Omental fat pad (tissue), 4 donors: ENCODE measurements at places on chromosomes 16 and 17. TPM values are rescaled to one million over a fixed set of nuclear protein-coding genes. Genes with fewer than 3 reads are reported as not detected.

Gene TMEM114
- total RNA-seq: not detected

Gene MRPS23
- 7.9 TPM for total RNA-seq

Gene SCNN1G
- total RNA-seq: not detected

Gene TXNDC17
- 58.5 TPM for total RNA-seq

Gene TRPV3
- 3.0 TPM for total RNA-seq

Gene CCDC40
- 3.5 TPM for total RNA-seq

Gene DNAH17
- 0.37 TPM for total RNA-seq

Gene GPR179
- not detected for total RNA-seq

Gene UTS2R
- total RNA-seq: not detected

Gene EVI2B
- 33.3 TPM for total RNA-seq

Gene ZNF205
- total RNA-seq: 10.7 TPM

Gene STX4
- total RNA-seq: 74.4 TPM

Gene XPO6
- 150 TPM for total RNA-seq

Gene PPL
- 31.3 TPM for total RNA-seq

Gene SOCS3
- total RNA-seq: 335 TPM

Gene TOX3
- total RNA-seq: not detected

Gene CDRT15
- not detected for total RNA-seq

Gene MAF
- total RNA-seq: 77.2 TPM

Gene MTMR4
- total RNA-seq: 30.2 TPM
